ENCODE measurements at places on chromosomes 3 and 15. TPM values are rescaled to one million over a fixed set of nuclear protein-coding genes. Genes with fewer than 3 reads are reported as not detected.

Gene FBN1
- total RNA-seq, result 297 TPM

Gene LSMEM2
- not detected for total RNA-seq

Gene TMEM207
- total RNA-seq, result not detected

Gene CAPN3
- total RNA-seq, result 6.7 TPM

Gene BCHE
- 4.1 TPM for total RNA-seq

Gene CADPS
- total RNA-seq, result 0.45 TPM

- no peak for DNase-seq
Observed at GRCh38 chr3:134476306-134476705, 9.5 kb downstream of the ANAPC13 start.

GRCh38 chr15:67259379-67259778 lies 4.8 kb downstream of the IQCH start:
- no peak for DNase-seq

DNA sequence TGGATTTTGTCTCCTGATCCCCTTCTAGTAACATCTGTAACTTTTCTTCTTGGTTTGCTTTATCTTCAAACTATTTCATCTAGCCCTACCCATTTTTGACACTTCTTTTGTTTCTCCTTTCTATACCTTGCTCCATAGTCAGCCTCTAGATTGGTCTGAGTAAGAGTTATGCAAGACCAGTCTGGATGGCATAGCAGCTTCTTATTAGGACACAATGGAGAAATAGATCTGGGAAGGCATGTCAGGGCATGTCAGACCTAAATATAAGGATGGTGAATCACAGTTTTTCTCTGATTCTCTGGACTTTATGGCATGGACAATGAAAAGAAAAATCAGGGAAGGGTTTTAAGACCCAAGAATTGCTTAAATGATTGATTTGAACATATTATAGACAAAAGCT lies 452.5 kb downstream of the RAP2B start:
- no peak for DNase-seq

DNA sequence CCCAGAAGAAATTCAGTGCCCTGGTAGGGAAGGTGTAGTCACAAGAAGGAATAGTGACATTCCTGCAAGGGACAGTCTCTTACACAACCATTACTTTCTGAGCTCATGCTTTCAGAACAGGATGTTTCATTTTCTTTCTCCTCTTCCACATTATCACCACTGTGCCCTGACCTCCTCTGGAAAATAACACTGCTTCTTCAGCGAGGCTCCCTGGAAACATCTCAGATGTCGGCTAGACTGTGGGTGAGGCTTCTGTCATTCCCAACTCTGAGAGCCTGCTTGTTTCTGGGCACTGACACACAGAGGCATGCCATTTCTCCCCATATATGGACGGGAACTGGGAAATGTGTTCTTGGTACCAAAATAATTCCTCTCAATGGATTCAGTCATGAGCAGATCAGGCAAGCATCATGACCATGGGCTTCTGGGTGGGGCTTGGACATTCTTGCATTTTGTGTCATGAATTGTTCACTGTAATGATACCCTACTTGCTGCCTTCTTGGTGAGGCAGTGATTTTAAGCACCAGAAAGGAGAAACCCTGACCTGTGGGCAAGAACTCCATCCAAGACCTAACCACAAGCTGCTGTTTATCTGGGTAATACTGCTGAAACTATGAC lies 14.3 kb upstream of the TNFAIP8L3 start:
- no peak for DNase-seq

DNA sequence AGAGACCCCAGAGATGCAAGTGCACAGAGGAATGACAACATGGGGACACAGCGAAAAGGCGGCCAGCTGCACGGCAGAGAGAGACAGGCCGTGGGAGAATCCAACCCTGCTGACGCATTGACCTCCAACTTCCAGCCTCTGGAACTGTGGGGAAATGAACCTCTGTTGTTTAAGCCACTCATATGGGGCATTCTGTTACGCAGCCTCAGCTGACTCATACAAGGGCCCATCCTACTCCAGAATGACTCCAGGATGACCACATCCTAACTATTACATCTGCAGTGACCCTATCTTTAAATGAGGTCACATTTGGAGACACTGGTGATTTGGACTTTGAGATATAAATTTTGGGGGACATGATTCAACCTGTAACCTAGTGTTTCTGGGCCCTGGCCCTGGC lies 44.0 kb downstream of the KLF15 start:
- DNase-seq, result peak; percentile 49

DNA sequence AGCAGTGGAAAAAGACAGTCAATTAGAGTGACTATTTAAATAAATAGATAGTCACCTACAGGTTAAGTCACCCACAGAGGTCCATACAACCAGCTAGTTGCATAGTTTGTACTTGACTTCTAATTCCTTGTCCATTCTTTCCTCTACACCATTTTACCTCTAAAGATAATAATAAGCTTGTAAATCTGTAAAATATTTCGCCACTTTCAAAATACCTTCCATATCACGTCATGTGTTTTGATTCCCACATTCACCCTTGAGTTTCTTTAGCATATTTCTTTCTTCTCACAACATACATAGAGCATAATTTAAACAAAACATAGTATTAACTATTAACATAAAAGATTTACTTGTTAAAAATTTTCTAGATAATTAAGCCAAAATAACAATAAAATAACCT lies 689.6 kb downstream of the MECOM start:
- DNase-seq, result no peak

- no peak for DNase-seq
Observed at GRCh38 chr3:177126015-177126773, 71.1 kb downstream of the TBL1XR1 start.

GRCh38 chr15:22949074-22949547 lies 31.1 kb downstream of the CYFIP1 start:
- no peak for DNase-seq

- DNase-seq, result no peak
Observed at GRCh38 chr15:68626739-68627138, 47.9 kb downstream of the CORO2B start.

GRCh38 chr3:167346171-167346570 lies 33.9 kb downstream of the ZBBX start:
- no peak for DNase-seq

GRCh38 chr15:67259806-67260205 lies 5.2 kb downstream of the IQCH start:
- no peak for DNase-seq
